Activated CD4-positive, alpha-beta T cell treated with anti-CD3 and anti-CD28 coated beads for 36 hours (primary cell): ENCODE measurements at places on chromosomes 16 and 17.

DNA sequence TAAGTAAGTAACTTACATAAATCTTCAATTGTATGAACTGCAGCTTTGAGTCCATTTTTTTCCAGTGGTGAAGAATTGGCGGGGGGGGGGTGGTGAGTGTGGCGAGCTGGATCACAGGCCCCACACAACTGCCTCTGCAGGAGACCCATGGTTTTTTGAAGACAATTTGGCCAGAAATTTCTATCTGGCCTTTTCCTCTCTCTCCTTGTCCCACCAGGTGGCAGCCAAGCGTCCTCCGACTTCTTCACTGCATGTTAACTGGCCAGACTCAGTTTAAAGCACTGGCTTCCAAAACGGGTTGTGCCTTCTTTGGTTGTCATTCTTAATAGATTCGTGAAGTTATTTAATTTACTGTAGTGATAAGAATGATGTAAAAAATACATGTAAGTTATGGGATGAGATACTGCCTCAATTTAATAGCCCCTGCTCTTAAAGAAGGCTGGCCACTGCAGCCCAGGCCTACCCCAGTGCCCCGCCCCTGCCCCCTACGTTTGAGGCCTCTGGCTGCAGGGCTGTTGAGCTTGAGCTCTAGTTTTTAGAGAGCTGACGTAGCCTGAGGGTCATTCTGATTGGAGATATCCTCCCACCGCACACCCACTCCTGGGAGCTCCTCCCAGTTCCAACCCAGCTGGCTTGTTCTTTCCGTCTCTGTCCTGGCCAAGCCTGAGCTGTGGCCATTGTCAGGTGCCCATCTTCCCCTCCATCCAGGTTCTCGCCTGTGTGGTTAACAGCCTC is 36.4 kb downstream of the AKAP1 start:
- DNase-seq: peak; percentile 22

DNA sequence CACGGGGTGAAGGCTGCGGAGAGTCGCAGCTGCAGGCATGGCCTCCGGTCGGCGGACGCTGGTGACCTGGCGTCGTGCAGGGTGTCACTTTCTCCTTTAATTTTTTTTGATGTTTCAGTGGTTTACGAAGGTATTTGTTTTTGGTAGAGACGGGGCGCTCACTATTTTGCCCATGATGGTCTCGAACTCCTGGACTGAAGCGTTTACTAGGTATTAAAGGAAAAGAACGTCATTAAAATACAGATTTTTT is 17.1 kb downstream of the ZNF213 start:
- DNase-seq: peak; percentile 59

DNA sequence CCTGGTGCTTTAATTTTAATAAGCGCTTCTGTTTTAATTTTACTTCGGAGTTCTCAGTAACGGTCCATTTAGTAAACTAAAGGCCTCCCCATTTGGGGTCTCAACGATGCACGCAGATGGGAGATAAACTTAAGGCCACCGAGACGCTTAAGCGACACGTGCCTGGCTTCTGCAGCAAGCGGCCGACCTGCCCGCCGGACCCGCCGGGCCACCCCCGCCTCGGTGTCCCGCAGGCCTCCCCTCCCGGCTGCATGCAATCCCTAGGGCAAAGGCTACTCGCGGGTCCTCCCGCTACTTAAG is 592 bp downstream of the GCSH start:
- no peak for DNase-seq

DNA sequence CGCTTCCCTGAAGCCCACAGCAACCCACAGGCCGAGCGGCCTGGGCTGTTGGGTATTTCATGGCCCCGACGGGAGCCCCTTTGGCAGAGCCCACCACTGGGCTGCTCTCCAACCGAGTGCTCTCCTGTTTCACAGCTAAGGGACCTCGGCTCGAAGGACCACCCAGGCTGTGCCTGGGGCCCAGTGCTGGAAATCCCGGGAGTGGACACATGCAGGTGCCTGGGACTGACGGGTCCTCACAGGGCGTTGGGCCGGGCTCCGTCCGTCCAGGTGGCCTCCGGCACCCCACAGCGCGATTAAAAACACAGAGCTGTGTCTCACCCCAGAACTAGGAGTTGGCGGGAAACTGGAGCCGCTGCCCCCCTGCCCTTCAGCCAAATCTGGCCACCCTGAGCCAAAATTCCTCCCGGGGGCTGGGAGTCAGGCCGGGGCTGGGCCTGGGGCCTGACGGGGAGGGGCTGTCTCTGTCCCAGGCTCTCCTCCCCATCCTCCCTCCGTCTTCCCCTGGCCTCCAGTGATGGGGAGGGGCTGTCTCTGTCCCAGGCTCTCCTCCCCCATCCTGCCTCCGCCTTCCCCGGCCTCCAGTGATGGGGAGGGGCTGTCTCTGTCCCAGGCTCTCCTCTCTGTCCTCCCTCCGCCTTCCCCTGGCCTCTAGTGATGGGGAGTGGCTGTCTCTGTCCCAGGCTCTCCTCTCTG is 14.1 kb downstream of the UTS2R start:
- DNase-seq: no peak

DNA sequence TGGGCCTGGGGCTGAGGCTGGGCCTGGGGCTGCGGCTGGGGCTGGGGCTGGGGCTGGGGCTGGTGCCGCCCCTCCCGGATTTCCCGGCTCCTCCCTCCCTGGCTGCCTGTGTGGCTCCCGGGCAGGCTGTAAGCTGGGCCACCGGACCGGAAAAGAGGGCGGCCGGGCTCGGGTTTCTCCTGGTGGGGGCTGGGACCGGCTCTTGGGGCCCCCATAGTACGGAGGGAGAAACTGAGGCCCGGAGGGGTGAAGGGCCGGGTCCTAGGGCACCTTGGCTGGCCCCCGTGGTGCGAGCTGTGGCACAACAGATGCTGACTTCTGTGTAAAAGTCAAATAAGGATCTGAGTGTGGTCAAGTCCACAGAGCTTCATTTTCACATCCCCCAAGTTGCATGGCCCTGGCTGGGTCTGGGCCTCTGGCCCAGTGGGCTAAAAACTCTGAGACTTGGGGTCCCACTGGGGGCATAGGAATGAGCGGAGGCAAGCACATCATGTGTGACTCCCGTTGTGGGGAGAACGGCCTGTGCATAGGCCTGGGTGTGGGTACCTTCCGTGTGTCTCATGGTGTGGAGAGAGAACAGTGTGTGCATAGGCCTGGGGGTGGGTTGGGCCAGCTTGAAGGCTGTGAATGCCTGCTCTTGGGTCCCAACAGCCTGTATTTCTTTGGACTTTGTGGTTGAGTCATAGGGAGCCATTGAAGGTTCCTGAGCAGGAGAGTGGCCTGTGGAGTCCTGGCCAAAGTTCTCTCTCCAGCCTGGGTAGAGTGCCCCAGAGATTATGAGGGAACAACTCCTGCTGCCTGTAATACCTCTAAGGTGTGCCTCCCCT is 123.9 kb upstream of the CIBAR2 start:
- DNase-seq: no peak

GRCh38 chr17:5545051-5545987 is 39.0 kb downstream of the NLRP1 start:
- DNase-seq: no peak

DNA sequence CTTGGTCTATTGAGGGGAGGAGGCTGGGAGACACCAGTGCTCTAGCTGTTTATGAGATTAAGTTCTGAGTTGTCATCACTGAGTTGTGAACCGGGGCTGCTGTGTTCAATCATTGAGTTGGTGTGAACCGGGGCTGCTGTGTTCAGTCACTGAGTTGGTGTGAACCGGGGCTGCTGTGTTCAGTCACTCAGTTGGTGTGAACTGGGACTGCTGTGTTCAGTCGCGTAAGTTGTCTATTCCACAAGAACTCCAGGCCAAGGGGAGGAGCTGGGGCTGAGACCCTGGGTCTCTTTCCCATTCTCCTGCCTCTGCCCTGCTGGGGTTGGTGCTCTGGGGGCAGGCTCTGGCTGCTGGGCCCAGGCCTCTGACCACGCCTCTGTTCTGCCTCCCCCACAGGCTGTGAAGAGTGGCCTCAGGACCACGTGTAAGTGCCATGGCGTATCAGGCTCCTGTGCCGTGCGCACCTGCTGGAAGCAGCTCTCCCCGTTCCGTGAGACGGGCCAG is 24.5 kb downstream of the WNT9B start:
- no peak for DNase-seq

DNA sequence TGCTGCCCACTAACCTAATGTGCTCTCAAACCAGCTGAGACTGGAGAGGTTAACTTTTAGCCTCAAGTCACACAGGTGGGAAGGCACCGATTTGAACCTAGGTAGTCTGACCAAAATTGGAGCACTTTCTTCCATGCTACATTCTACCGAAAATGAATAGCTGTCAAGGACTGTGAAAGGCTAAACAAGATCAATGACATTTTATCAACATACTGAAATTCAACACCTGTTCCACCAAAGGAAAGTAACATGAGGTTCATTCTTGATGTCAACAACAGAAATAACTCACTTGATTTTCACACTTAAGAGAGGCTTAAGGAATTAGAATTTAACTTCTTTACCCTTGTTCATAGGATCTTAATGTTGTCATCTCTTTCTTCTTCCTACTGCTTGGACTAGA is 284.4 kb upstream of the MON1B start:
- no peak for DNase-seq

GRCh38 chr16:22071331-22071910 is 20.9 kb upstream of the VWA3A start:
- DNase-seq: no peak

DNA sequence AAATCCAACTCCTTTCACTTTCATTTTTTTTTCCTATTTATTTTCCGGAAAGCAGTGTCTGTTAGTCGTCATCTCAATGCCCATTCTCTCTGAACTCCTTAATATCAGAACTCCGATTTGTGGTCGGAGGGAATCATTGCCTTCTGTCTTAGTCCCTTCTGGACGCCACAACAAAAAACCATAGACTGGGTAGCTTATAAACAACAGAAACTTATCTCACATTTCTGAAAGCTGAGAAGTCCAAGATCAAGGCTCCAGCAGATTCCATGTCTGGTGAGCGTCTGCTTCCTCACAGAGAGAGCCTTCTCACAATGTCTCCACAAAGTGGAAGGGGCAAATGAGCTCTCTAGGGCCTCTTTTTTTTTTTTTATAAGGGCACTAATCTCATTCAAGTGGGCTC is 296.6 kb upstream of the CDH11 start:
- no peak for DNase-seq

DNA sequence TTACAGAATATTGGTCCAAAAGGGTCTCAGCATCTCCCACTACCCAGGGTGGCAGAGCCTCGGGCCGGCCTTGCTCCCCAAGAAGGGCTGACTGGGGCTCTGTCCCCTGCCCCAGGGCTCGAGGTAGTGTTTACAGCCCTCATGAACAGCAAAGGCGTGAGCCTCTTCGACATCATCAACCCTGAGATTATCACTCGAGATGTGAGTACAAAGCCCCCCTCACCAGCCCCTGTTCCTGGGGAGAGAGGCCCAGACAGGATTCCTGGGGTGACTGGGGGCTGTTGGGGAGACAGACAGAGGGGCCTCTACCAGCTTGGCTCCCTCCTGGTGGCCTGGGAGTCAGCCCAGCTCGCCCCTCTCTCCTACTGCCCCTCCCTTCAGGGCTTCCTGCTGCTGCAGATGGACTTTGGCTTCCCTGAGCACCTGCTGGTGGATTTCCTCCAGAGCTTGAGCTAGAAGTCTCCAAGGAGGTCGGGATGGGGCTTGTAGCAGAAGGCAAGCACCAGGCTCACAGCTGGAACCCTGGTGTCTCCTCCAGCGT is 6.1 kb upstream of the NLRC5 start:
- DNase-seq: no peak

- DNase-seq: peak; percentile 77
Measured at GRCh38 chr16:46908540-46909372, 24.6 kb downstream of the GPT2 start.

GRCh38 chr16:89197033-89197632 is 3.2 kb downstream of the SLC22A31 start:
- DNase-seq: no peak

DNA sequence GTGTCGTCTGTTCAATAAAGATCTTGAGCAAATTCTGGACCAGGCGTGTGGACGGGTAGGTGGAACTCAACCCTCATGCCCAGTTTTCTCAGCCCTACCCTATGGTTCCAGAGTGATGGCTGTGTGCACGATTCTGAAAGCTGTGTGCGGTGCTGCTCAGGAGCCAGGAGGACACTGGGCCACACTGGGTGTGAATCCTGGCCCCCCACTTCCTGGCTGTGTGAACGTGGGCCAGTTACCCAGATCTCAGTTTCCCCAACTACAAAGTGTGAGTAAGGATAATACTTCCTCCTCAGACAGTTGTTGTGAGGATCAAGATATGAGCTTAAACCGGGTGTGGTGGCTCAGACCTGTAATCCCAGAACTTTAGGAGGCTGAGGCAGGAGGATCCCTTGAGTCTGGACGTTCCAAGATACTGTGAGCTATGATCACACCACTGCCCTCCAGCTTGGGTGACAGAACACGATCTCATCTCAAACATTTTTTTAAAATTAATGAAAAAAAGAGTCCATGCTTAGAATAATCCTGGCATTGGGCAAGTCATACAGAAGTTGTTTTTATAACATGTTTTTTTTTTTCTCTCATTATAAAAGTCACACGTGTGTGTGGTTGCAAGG is 14.7 kb upstream of the MPRIP start:
- DNase-seq: no peak

GRCh38 chr16:71854369-71854948 is 8.7 kb downstream of the ATXN1L start:
- no peak for DNase-seq

GRCh38 chr17:79538291-79538690 is 72.6 kb downstream of the RBFOX3 start:
- no peak for DNase-seq

- DNase-seq: no peak
Measured at GRCh38 chr17:77036841-77037381, 103.9 kb upstream of the SEC14L1 start.
